ENCODE measurements at places on chromosomes 4 and X.

- no peak for DNase-seq
These were observed 1433.8 kb upstream of the TENM3 start for GRCh38 chr4:180809439-180809838.

- DNase-seq: no peak
These were observed 81.8 kb downstream of the MTMR1 start for GRCh38 chrX:150774798-150775568.

- DNase-seq: no peak
These were observed 312.0 kb downstream of the CAMK2D start for GRCh38 chr4:113449410-113449974.

DNA sequence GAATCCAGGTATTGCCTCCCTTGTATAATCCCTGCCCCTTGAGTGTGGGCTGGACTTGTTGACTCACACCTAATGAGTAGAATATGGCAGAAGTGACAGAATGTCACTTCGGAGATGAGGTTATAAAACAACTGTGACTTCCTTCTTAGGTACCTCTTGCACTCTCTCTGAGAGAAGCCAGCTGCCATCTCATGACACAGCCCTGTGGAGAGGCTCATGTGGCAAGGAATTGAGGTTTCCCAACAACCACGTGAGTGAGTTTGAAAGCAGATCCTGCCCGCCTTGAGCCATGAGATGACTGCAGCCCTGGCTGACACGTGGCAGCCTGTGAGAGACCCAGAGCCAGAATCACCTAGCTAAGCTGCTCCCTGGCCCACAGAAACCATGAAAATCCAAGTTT, 13.5 kb downstream of the ASB11 start:
- DNase-seq: no peak

GRCh38 chr4:93042746-93043145, 739.0 kb downstream of the GRID2 start:
- no peak for DNase-seq

DNA sequence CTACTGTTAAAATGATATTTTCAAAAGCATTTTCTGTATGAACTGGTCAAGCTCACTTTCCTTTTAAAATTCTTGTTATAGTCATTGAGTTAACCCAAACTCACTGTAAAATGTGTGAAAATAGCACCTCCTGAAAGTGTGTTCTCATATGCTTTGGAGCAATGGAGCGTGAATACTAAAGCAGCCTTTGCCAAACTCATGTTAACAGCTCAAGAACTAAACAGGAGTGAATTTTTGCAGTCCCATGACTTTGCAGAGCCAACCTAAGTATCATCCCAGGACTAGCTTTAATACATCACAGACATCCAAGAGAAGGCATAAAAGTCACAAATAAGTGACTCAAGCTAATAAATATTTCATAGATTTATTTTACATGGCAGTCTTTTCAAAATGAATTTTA, 2.3 kb downstream of the AMMECR1 start:
- no peak for DNase-seq

- no peak for DNase-seq
These were observed 99.5 kb upstream of the CTSO start for GRCh38 chr4:156053174-156053573.

- DNase-seq: no peak
These were observed 486 bp downstream of the CLCN3 start for GRCh38 chr4:169620880-169621248.

DNA sequence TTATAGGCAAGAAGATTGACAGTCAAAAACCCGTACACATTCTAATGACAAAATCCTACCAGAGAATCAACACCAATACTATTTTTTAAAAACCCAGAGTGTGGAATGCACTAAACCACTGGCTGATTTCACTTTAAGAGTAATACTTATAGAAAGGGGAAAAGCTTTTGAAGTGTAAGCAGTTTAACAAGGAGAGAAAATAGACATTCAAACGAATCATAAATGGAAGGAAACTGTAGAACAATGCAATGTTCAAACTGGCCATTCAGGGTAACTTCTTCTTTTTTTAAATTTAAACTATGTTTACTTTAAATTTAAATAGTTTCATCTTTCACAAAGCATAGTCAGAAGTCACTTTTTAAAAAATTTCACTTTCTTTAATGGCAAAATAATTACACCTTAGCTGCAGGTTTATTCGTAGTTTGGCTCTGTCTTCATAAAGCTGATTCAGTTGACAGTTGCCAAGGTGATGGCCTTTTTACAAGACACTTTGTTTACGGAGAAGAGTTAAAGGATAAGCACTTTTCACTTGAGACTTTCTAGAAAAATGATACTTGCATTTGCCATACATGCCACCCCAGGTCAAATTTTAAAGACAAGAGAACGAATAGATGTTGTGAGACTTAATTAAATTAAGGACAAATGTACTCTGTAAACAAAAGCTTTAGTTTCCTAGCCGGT, 82.4 kb upstream of the KLF3 start:
- no peak for DNase-seq

- DNase-seq: no peak
These were observed 78.1 kb downstream of the BMP15 start for GRCh38 chrX:50988649-50989048.

DNA sequence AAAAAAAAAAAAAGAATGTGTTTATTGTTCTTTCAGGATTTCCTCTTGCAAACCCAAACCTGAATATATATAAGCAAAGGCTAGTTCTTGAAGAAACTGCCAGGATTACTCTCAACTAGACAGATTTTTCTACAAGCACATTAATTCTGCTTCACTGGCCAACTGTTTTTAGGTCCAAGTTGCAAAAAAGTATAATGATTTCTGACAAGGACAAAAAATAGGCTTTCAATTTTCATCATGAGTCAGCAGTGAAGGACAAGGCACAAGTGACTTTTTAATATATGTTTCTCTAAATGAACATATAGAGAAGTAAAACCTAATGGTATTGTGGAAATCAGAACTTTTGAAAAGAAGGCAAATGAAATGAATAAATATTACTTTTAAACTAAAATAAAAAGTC, 73.7 kb downstream of the ELOVL6 start:
- no peak for DNase-seq

GRCh38 chr4:70715097-70715496, 6.7 kb upstream of the RUFY3 start:
- no peak for DNase-seq

DNA sequence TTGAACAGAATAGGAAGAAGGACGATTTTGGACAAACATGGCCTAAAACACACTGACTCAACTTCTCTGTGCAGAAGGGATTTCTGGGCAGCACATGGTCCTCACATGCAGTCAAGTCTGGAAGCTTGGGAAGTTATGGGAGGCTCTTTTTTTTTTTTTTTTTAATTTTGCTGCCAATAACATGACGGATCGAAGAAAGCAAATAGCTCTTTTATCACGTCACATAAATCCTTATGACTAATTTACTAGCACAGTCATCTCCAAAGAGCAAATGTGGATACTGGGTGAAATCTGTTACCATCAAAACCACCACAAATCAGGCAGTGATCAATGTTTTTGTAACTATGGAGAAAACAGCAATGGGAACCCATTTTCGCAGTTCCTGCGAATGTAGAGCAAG, 193.3 kb upstream of the FAM9B start:
- DNase-seq: no peak

GRCh38 chrX:101287402-101287801, 3.7 kb downstream of the TAF7L start:
- DNase-seq: no peak

- DNase-seq: no peak
These were observed 48.4 kb upstream of the IL9R start for GRCh38 chrX:155949098-155949497.

DNA sequence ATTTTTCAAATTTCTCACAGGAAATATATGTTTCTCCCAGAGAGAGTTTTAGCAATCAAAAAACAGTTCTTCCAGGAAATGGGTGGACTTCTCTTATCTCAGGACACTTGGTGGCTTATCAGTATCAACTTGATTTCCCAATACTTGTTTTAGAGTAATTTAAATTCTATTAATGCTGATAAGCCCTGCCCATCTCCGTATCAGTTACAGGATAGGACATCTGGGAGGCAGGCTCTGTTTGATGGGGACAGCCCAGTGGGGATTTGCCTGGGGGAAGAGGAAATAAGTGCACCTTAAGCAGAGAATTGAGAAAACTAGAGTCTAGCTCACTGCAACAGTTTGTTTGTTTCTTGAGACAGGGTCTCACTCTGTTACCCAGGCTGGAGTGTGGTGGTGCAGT, 43.2 kb upstream of the PDGFRA start:
- no peak for DNase-seq

- DNase-seq: no peak
These were observed 98.0 kb downstream of the CLCN4 start for GRCh38 chrX:10254739-10255138.

DNA sequence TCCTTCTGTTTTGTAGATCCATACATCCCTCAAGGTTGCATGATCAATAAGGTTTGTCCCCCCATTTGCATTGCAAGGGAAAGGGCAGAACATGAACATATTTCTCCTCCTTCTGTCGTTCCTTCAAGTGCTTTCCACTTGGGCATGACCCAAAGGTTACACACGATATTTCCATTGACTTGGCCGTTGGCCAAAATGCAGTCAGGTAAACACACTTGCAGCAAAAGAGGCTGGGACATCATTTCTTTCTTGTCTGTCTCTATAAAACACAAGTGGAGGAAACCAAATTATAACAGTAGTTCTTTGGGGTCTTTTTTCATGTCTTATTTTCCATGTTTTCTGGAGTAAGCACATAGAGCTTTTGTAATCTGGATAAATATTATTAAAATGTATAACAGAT, 156.1 kb downstream of the FRAS1 start:
- DNase-seq: no peak

GRCh38 chr4:75878246-75878756, 24.0 kb downstream of the PPEF2 start:
- DNase-seq: no peak

DNA sequence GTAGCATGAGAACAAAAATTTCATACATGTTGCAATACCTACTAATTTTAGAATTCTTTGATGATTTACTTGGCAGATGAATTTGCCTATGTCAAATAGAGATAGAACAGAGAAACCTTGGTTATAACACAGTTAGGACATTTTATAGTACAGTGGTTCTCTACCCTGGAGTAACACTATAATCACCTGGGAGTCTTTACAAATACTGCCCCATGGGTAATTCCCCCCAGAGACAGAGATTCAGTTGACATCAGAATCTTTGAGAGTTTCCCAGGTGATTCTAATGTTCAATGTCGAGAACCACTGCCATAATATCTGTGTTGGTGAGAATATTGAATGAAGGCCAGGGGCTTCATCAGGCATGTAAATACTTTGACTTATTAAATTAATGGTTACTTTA, 401.3 kb upstream of the NDST4 start:
- DNase-seq: no peak

DNA sequence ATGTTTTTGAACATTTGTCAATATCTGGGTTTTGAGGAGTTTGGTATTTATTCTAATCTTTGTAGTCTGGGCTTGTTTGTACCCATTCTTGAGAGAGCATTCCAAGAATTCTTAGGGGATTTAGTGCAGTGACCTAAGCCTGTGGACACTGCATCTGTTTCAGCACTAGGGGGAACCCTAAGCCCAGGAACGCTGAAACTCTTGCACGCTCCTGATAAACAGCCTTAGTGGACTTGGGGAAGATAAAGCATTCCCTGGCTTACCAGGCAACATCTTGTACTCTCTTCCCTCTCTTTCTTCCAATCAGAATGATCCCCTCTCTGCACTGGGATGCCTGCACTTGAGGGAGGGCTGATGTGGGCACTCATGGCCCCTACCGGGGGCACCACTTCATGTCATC, 654.9 kb upstream of the HTR2C start:
- DNase-seq: no peak

DNA sequence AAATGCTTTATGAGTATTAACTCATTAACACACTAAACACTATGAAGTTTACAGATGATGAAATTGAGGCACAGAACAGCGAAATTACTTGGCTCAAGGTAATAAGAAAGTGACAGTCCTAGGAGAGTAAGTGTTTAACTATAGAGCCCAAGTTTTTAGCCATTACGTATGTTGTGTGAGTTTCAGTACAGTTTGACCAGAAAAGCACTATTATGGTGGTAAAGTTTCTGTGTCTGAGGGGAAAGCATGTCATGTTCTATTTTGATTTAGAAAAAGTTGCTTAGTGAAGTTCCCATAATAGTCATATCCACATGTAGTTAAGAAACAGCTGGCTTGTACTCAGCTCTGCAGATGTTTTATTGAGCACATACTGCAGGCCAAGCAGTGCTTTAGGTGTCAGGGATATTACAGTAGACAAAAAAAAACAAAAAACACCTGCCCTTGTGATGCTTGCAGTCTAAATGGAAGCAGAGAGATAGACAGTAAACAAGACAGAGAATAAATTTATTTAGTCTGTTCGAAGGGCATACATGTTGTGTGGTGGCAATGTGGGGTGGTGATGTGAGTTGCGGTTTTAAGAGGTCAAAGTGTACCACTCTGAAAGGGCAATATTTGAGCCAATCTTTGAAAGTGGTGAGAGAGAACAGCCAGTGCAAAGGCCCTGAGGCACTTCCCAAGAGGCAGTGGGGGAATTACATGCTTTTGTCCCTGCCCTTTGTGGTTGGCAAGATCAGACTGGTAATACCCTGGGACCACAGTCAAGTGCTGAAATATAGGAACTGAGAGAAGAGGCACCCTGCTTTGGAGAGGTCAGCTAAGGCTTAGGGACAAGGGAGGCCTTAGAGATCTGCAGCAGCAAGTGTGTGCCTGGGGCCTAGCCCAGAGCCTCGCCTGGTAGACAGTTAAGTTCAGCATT, 6.2 kb downstream of the TMEM131L start:
- DNase-seq: no peak

DNA sequence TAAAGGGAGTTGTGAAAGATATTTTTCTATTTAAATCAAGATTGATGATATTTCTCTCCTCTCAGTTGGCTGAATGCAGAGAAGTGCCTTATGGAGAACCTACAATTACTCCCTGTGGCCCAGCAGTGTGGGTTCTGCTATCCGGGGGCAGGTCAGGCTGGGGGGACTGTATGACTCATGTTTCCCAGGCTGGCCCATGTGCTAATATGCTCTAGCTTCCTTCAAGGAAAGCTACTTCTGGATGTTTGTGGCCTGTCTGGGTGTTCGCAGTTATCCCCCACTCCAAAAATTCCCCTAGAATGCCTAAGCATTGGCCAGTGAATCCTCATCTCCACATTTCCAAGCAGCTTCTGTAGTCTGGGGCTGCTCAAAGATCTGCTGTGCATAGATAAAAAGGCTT, 58.9 kb upstream of the SPP1 start:
- no peak for DNase-seq

GRCh38 chr4:163606896-163607691, 112.6 kb downstream of the TMA16 start:
- DNase-seq: no peak

GRCh38 chr4:38630519-38630918, 33.5 kb upstream of the KLF3 start:
- no peak for DNase-seq

DNA sequence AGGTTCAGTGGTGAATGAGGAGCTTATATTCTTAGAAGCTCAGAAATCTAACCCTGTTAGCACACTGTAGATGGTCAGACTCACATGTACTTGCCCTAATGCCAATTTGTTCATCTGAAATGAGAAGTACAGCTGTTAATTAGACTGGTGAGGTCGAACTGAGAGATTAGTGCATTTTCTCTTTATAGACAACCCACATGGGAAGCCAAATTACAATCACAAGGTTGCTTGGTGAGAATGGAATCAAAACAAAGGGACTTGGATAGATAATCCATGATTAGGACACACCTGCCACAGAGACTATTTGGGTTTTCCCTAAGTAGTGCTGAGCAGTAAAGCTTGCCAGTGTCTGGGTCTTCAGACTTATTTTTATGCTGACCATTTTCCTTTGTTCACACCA, 88.3 kb downstream of the POLA1 start:
- DNase-seq: no peak

GRCh38 chr4:25466966-25467697, 90.1 kb downstream of the ANAPC4 start:
- no peak for DNase-seq
